ENCODE measurements at places on chromosomes 16 and 17. TPM values are rescaled to one million over a fixed set of nuclear protein-coding genes. Genes with fewer than 3 reads are reported as not detected.

Gene CYB5D1
- 12.4 TPM for total RNA-seq

Gene BAHCC1
- total RNA-seq, result 15.1 TPM

Gene CBX2
- 5.9 TPM for total RNA-seq

Gene HOXB1
- total RNA-seq, result not detected

Gene CACNG1
- total RNA-seq, result not detected

Gene ENPP7
- not detected for total RNA-seq

Gene NUDT16L1
- total RNA-seq, result 30.3 TPM

Gene CNGB1
- not detected for total RNA-seq

Gene HOXB3
- 14.1 TPM for total RNA-seq

Gene OMG
- not detected for total RNA-seq

Gene CD300LB
- total RNA-seq, result not detected

Gene NPIPA7
- 1.3 TPM for total RNA-seq

DNA sequence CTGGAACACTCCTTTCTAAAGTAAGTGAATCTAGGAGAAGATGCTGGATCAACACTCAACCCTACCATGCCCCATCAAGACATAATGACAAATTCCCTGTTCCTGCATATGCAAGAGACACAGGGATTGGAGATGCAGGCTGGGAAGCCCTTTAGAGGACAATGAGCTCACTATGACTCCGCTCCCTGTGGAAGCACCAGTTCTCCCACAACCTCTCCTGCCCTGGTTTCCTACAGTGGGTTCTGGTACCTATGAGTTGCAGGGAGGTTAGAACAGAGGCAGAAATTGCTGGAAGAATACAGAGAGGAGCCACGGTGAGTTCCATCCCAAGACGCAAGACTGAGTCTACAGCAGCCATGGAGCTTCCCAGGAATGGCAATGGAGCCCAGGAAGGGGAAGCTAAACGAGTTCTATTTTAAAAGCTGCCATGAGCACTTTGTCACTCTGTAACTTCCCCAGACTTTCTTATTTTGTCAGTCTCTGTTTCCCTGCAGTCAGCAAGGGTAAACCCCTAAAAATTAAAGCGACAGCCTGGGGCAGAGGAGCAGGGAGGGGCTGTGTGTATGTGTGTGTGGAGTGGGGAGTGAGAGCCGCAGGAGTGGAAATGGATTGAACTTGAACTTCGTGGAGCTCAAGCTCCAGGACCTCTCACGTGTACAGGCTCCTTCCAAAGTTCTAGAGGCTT, 42.3 kb upstream of the PIK3R6 start:
- no peaks in the 10 kb centered on the region for H3K4me1 ChIP-seq
- no peaks in the 10 kb centered on the region for H3K27me3 ChIP-seq
- no peak overlapping the region for H3K4me3 ChIP-seq
- no peak for DNase-seq

- no peaks in the 10 kb centered on the region for H3K36me3 ChIP-seq
- peak overlapping the region; percentile 81 for H3K4me3 ChIP-seq
- peak overlapping the region; percentile 88 for H3K27ac ChIP-seq
- H3K27me3 ChIP-seq, result no peaks in the 10 kb centered on the region
- DNase-seq, result peak; percentile 75
Observed at GRCh38 chr17:77372444-77373298, 231.9 kb downstream of the SEC14L1 start.

DNA sequence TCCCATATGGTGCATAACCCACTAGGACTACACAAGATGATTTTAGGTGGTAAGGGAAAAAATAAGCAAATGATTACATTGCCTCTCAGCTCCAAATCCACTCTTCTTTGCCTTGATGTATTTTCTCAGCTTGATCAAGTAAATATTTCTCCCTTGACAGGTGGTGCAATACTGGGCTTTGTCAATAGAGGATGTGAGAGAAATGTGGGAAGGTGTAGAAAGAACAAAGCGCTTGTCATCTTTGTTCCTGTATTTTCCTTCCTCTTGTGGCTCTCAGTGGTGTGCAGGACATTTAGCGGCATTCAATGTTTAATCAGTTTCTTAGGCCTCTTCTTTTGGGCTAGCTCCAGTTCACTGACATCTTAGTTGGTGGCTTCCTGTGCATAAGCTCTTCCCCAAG, 1165.8 kb upstream of the GOT2 start:
- no peak for DNase-seq
- no peaks in the 10 kb centered on the region for H3K36me3 ChIP-seq
- H3K4me3 ChIP-seq, result no peak overlapping the region
- H3K4me1 ChIP-seq, result no peaks in the 10 kb centered on the region
- H3K27ac ChIP-seq, result no peak overlapping the region

DNA sequence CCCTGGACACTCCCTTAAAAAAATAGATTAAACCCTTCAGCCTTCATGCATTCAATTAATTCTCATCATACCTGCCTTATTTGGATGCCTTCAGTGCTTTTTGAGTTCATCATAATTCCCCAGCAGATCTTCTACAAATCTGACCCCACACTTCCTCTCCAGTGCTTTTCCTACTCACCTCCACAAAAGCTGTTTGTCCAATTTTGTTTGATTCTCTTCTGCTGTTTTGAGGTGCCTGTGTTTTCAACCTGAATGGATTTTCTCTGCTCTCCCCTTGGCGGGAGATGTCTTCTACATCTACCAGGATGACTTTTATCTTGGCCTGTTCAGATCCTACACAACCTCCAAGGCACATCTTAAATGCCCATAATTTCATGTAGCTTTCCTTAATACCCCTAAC, 112.7 kb downstream of the TOX3 start:
- no peak overlapping the region for H3K4me3 ChIP-seq
- H3K36me3 ChIP-seq, result no peaks in the 10 kb centered on the region
- H3K27me3 ChIP-seq, result no peaks in the 10 kb centered on the region
- no peaks in the 10 kb centered on the region for H3K4me1 ChIP-seq
- no peak overlapping the region for H3K27ac ChIP-seq
- no peak for DNase-seq

GRCh38 chr16:53812914-53813313, 109.0 kb downstream of the FTO start:
- peaks cover 61% of the 10 kb centered on the region for H3K36me3 ChIP-seq
- H3K4me3 ChIP-seq, result no peak overlapping the region
- H3K27me3 ChIP-seq, result no peaks in the 10 kb centered on the region
- no peaks in the 10 kb centered on the region for H3K4me1 ChIP-seq
- no peak for DNase-seq

GRCh38 chr16:787978-788398, at the start of gene RPUSD1:
Gene RPUSD1, minus strand, starts transcription at chr16:788381. Its CDS starts 644 bp downstream, at chr16:787737.
- no peak for DNase-seq
- peak within 1 kb of the TSS; percentile 81 for H3K4me3 ChIP-seq
- no peaks in the 10 kb centered on the region for H3K27me3 ChIP-seq

DNA sequence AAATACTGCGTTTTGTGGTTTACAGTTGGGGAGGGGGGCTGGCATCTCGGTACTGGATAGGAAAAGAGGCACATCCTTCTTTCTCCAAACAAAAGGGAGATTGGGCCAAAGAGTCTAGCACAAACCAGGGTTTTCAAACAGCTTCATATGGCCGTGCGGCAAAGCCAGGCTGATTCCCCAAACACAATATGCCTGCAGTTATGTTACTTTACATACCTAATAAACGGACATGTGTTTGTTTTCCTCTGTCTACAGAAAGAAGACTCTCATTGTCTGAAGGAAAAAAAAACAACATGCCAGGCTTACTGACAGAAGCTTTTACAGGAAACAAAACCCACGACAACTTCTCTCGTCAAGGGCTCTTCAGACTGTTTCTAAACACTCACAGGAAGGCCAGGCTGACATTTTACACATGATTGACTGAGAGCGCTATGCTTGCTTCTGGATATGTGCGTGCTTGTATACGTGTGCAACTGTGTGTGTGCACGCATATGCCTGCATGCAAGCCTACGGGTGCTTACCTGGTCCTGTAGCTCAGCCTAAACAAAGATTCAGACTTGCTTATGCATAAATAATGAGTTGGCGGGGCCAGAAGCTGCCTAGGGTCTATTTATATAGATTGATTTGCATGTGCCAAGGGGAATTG, 461.0 kb upstream of the C16orf82 start:
- H3K4me3 ChIP-seq, result no peak overlapping the region
- no peaks in the 10 kb centered on the region for H3K4me1 ChIP-seq

- no peaks in the 10 kb centered on the region for H3K36me3 ChIP-seq
- no peaks in the 10 kb centered on the region for H3K27me3 ChIP-seq
- DNase-seq, result no peak
- H3K4me1 ChIP-seq, result peaks cover 10% of the 10 kb centered on the region
Observed at GRCh38 chr17:50631908-50632571, 2.6 kb upstream of the ABCC3 start.

DNA sequence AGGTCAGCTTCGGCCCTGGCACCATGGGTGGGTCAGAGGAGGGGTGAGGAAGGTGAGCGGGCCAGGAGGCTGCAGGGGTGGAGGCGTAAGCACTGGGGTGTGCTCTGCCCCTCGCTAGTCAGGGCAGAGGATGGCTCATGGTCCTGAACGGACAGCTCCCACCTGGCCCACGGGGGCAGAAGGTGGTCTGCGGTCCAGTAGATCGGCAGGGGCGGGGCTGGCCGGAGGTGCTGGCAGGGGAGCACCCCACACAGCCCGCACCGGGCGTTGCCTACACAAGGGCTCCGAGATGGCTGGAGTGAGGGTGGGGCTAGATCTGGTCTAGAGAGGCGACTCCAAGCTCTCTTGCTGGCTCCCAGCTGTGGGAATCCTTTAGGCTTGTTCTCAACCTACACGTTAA, 8.2 kb downstream of the NPTX1 start:
- no peaks in the 10 kb centered on the region for H3K4me1 ChIP-seq
- no peak overlapping the region for H3K4me3 ChIP-seq
- H3K27ac ChIP-seq, result no peak overlapping the region

DNA sequence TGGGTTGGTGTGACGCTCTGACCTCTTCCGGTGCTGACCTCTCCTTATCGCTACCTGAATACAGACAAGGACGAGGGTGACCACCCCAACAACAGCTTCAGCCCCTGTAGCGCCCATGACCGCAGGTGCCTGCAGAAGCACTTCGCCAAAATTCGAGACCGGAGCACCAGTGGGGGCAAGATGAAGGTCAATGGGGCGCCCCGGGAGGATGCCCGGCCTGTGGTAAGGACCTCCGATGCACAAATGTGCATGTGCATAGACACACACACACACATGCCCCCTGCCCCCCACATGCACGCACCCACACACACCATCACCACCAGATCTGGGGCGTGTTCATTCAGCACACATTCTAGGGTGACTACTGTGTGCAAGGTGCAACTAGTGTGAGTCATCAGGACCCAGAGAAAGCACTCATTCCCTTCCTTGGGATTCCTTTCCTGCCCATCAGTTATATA, 9.7 kb downstream of the IGFBP4 start:
- no peak for DNase-seq
- H3K4me3 ChIP-seq, result no peak overlapping the region
- peaks cover 60% of the 10 kb centered on the region for H3K4me1 ChIP-seq
- peaks cover 51% of the 10 kb centered on the region for H3K36me3 ChIP-seq

GRCh38 chr16:73228649-73229048, 180.7 kb upstream of the ZFHX3 start:
- H3K27me3 ChIP-seq, result no peaks in the 10 kb centered on the region
- no peak overlapping the region for H3K27ac ChIP-seq
- H3K36me3 ChIP-seq, result no peaks in the 10 kb centered on the region
- peaks cover 5% of the 10 kb centered on the region for H3K4me1 ChIP-seq
- H3K4me3 ChIP-seq, result no peak overlapping the region
- no peak for DNase-seq

DNA sequence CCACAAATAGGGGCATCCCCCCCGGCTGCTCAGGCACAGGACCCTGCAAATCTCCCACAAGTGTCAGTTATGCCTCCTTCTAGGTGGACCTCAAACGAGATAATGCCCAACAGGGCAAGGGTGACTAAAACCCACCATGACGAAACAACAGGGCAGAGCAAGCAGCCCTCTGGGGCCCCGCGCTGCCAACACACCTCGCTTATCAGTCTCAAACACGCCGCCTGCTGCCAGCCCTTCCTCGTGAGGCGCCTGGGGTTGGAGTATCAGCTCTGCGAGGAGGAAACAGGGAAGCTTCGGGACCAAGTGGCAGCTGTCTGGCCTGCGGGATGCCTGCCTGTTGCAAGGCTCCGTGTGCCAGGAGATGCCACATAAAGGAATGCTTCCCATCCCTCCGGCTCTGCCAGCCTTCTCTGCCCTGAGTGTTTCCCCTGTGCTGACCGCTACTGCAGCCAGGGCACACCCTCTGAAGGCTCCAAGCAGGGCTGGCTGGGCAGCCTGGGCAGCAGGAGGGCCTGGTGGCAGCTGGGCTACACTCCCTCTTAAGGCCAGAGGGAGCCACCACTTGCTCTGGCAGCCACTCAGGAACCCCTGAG, 2.5 kb downstream of the SMIM5 start:
- H3K4me3 ChIP-seq, result peak overlapping the region; percentile 40
- peaks cover 27% of the 10 kb centered on the region for H3K4me1 ChIP-seq
- H3K27ac ChIP-seq, result peak overlapping the region; percentile 60
- DNase-seq, result no peak
- no peaks in the 10 kb centered on the region for H3K27me3 ChIP-seq
- H3K36me3 ChIP-seq, result peaks cover 38% of the 10 kb centered on the region

- DNase-seq, result no peak
- H3K27ac ChIP-seq, result no peak overlapping the region
- H3K4me3 ChIP-seq, result no peak overlapping the region
Observed at GRCh38 chr16:86383488-86384262, 126.7 kb upstream of the FOXF1 start.

- H3K27me3 ChIP-seq, result no peaks in the 10 kb centered on the region
- DNase-seq, result no peak
- no peak overlapping the region for H3K27ac ChIP-seq
Observed at GRCh38 chr16:59543641-59544040, 809.5 kb upstream of the GOT2 start.

GRCh38 chr17:79926142-79926604, 86.9 kb upstream of the CBX4 start:
- no peaks in the 10 kb centered on the region for H3K36me3 ChIP-seq
- H3K27ac ChIP-seq, result peak overlapping the region; percentile 72
- H3K4me1 ChIP-seq, result peaks cover 39% of the 10 kb centered on the region
- H3K4me3 ChIP-seq, result no peak overlapping the region
- H3K27me3 ChIP-seq, result no peaks in the 10 kb centered on the region

GRCh38 chr17:57242148-57242547, 14.2 kb upstream of the MSI2 start:
- H3K27me3 ChIP-seq, result no peaks in the 10 kb centered on the region
- no peaks in the 10 kb centered on the region for H3K36me3 ChIP-seq
- no peak overlapping the region for H3K4me3 ChIP-seq
- no peak for DNase-seq

GRCh38 chr17:28579526-28579925, 2.8 kb upstream of the ALDOC start:
- H3K27ac ChIP-seq, result no peak overlapping the region
- H3K4me1 ChIP-seq, result no peaks in the 10 kb centered on the region
- no peak for DNase-seq
- H3K4me3 ChIP-seq, result no peak overlapping the region
- H3K36me3 ChIP-seq, result no peaks in the 10 kb centered on the region

- no peak for DNase-seq
- H3K4me1 ChIP-seq, result no peaks in the 10 kb centered on the region
- H3K27ac ChIP-seq, result no peak overlapping the region
- no peaks in the 10 kb centered on the region for H3K36me3 ChIP-seq
- no peaks in the 10 kb centered on the region for H3K27me3 ChIP-seq
Observed at GRCh38 chr16:81327011-81327410, 12.2 kb downstream of the GAN start.

GRCh38 chr16:74718741-74719610, 18.3 kb upstream of the MLKL start:
- H3K4me1 ChIP-seq, result no peaks in the 10 kb centered on the region
- no peak overlapping the region for H3K27ac ChIP-seq
- DNase-seq, result no peak
- H3K27me3 ChIP-seq, result no peaks in the 10 kb centered on the region

All from tibial nerve (tissue), 4 donors.